Osteocyte (in vitro differentiated cells): ENCODE measurements at places on chromosomes 7 and 10. TPM values are rescaled to one million over a fixed set of nuclear protein-coding genes. Genes with fewer than 3 reads are reported as not detected.
A peak's percentile ranks its signal among the peaks of the same experiment; 100 is the strongest.

Gene OR13A1
- total RNA-seq: not detected in 2 replicates

GRCh38 chr7:45697576-45698136 lies 123.5 kb downstream of the ADCY1 start:
- H3K4me1 ChIP-seq: no peaks in the 10 kb centered on the region
- no peaks in the 10 kb centered on the region for H3K36me3 ChIP-seq
- peaks cover 15% of the 10 kb centered on the region for H3K27me3 ChIP-seq

GRCh38 chr7:149285603-149286002 lies 23.6 kb downstream of the ZNF783 start:
- no peaks in the 10 kb centered on the region for H3K27me3 ChIP-seq
- H3K36me3 ChIP-seq: peaks cover 14% of the 10 kb centered on the region
- H3K4me3 ChIP-seq: peak overlapping the region; percentile 91
- peak overlapping the region; percentile 81 for H3K27ac ChIP-seq

DNA sequence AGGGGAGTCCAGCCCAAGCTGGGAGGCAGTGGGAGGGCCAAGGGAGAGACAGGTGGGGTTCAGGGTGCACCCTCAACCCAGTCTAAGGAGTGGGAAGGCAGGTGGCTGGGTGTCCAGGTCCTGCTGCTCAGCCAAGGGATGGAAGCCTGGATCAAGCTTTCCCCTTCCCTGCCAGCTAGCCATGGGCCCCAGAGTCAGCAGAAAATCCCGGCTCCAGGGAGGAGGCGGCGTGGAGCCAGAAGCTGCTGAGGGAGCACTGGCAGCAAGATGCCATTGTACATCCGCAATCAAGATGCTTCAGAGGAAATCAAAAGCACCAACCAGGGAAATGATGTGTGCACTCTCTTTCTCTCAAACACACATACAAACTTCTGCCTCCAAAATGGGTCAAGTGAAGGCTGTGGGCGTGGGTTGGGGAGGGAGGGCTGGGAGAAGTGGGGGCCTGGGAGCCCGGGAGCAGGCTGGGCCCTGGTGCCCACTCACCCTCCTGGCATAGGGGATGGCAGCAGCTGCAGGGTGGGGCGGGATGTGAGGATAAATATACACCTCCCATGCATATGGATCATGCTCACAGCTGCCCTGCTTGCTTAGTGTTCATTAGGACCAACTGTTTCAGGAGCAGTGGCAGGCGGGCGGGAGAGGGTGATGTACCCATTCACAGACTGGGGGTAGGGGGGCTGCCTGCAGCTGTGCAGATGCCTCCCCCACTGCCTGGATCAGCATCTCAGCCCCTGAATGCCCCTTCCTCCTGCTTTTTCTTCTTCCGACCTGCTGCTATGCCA lies 24.2 kb downstream of the TRIM8 start:
- no peak overlapping the region for H3K4me3 ChIP-seq
- no peaks in the 10 kb centered on the region for H3K27me3 ChIP-seq
- H3K27ac ChIP-seq: no peak overlapping the region
- peaks cover 30% of the 10 kb centered on the region for H3K4me1 ChIP-seq

- no peaks in the 10 kb centered on the region for H3K36me3 ChIP-seq
- peak overlapping the region; percentile 72 for H3K27ac ChIP-seq
- peaks cover 18% of the 10 kb centered on the region for H3K4me1 ChIP-seq
- no peak overlapping the region for H3K4me3 ChIP-seq
Measured at GRCh38 chr7:471866-472639, 47.6 kb downstream of the PDGFA start.

GRCh38 chr10:74771054-74771453 lies 55.3 kb upstream of the KAT6B start:
- no peaks in the 10 kb centered on the region for H3K36me3 ChIP-seq
- no peak overlapping the region for H3K4me3 ChIP-seq
- no peak overlapping the region for H3K27ac ChIP-seq
- H3K4me1 ChIP-seq: no peaks in the 10 kb centered on the region

- no peak overlapping the region for H3K27ac ChIP-seq
- no peaks in the 10 kb centered on the region for H3K36me3 ChIP-seq
Measured at GRCh38 chr10:21052072-21052708, 155.1 kb upstream of the NEBL start.

Gene AMZ1
- total RNA-seq: 5.8 and 6.6 TPM in 2 replicates

DNA sequence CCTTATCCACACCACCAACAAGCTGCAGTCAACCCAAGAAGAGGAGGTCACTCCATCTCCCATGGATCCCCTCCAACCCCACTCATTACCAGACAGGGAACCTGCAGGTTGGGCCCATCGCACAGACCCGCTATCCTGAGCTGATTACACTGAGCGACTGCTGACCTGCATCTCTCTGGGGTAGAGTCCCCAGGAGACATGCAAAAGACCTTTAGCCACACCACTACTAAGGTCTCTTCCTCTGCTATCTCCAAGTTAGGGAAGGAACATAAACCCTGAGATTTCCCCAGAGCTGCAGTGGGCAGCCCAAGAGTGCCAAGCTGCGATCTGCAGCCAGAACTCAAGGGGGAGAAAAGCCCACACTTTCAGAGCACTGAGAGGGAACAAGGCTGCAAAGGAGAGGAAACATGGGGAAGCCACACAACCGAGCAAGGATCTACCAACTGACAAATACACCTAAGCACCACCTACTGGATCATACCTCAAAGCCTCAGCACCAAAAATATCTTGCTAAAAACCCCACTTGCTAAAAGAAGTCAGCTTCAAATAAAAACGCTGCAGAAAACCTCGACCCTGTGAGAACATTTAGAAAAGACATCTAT lies 298.2 kb downstream of the SORCS1 start:
- no peak overlapping the region for H3K27ac ChIP-seq
- no peak for DNase-seq
- no peaks in the 10 kb centered on the region for H3K4me1 ChIP-seq
- H3K27me3 ChIP-seq: no peaks in the 10 kb centered on the region
- H3K4me3 ChIP-seq: no peak overlapping the region

DNA sequence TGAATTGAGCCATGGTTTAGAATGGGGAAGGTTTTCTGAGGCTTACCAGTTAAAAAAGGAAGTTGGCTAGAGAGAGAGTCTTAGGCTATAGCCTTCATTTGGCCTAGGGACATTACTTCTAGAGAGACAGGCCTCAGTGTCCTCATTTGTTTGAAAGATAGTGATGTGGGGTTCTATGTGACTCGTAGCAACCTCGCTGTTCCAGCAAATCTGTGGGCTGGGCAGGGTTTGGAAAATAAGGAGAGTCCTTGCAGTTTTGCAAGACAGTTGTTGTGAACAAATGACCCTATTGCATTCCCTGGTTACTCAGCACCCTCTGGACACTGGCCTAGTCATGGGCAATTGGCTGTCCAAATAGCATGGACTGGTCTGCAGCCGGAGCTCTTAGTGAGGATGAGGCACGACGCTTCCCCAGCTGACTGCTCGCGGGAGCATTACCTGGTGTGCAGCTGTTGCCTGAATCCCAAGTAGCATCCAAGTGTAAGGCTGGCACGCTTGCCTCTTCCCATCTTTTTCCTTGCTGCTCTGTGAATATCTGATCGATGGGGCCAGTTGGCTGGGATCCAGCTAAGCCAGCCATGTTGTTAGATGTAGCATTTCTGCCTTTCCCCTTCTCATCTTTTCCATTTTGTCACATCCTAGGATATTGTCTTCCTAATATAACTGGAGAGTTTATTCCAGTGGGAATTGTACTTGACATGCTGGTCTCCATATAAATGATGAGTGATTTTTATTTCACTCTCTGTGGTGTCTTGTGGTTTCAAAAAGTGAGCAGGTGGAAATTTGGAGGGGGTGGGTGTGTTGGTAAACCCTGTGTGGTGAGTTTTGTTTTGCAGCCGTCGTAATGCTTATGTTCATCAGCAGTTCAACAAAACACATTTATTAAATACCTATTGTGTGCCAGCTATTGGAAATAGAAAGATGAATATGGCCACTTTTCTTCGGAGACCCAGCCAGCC lies 99.8 kb downstream of the SND1 start:
- no peak overlapping the region for H3K27ac ChIP-seq
- H3K27me3 ChIP-seq: no peaks in the 10 kb centered on the region
- no peak for DNase-seq
- peaks cover 11% of the 10 kb centered on the region for H3K36me3 ChIP-seq
- H3K4me3 ChIP-seq: no peak overlapping the region

DNA sequence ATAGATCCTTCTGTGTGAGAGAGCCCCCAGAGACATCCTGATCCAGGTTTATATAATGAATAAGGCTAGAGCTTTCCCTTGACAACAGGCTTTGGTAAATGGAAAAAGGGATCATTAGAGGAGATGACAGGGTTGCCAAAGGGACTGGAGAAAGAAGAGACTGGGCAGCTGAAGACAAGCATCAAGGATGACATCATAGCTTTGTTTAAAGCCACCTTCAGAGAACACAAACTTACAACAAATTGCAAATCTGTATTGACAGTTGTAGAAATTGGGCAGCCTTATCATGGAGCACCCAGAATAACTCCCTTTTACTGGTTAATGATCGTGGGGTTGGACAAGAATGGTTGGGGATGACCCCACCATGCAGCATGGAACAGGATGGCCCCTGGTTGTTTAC lies 3.7 kb upstream of the PLPP4 start:
- peaks cover 13% of the 10 kb centered on the region for H3K4me1 ChIP-seq
- no peaks in the 10 kb centered on the region for H3K36me3 ChIP-seq
- H3K27me3 ChIP-seq: peaks cover 34% of the 10 kb centered on the region
- H3K27ac ChIP-seq: no peak overlapping the region

Gene NMT2
- total RNA-seq: 15.0 and 17.4 TPM in 2 replicates

Gene HNRNPH3
- total RNA-seq: 84.7 and 97.2 TPM in 2 replicates

- H3K4me1 ChIP-seq: peaks cover 37% of the 10 kb centered on the region
- peak within 1 kb of the TSS; percentile 91 for H3K27ac ChIP-seq
- H3K27me3 ChIP-seq: no peaks in the 10 kb centered on the region
- no peaks in the 10 kb centered on the region for H3K36me3 ChIP-seq
- H3K4me3 ChIP-seq: peak within 1 kb of the TSS; percentile 95
Measured at GRCh38 chr7:116499168-116500077, at the start of gene CAV2. Gene CAV2 (plus strand): TSS chr7:116499738. CDS start chr7:116499782, 44 bp downstream.

- no peak for DNase-seq
- H3K27ac ChIP-seq: no peak overlapping the region
- H3K36me3 ChIP-seq: peaks cover 4% of the 10 kb centered on the region
- no peak overlapping the region for H3K4me3 ChIP-seq
- no peaks in the 10 kb centered on the region for H3K4me1 ChIP-seq
Measured at GRCh38 chr7:102456327-102456726, 8.3 kb downstream of the ALKBH4 start.

GRCh38 chr10:107094824-107095522 lies 69.5 kb downstream of the SORCS1 start:
- no peak overlapping the region for H3K27ac ChIP-seq
- DNase-seq: no peak
- H3K4me3 ChIP-seq: no peak overlapping the region
- no peaks in the 10 kb centered on the region for H3K36me3 ChIP-seq
- no peaks in the 10 kb centered on the region for H3K4me1 ChIP-seq

- no peak overlapping the region for H3K27ac ChIP-seq
- DNase-seq: no peak
- peaks cover 4% of the 10 kb centered on the region for H3K4me1 ChIP-seq
- peaks cover 50% of the 10 kb centered on the region for H3K27me3 ChIP-seq
- H3K36me3 ChIP-seq: no peaks in the 10 kb centered on the region
- H3K4me3 ChIP-seq: no peak overlapping the region
Measured at GRCh38 chr7:30743371-30744074, 8.4 kb upstream of the INMT start.

- no peak overlapping the region for H3K27ac ChIP-seq
- peaks cover 55% of the 10 kb centered on the region for H3K27me3 ChIP-seq
- H3K4me3 ChIP-seq: no peak overlapping the region
- H3K4me1 ChIP-seq: no peaks in the 10 kb centered on the region
- no peaks in the 10 kb centered on the region for H3K36me3 ChIP-seq
Measured at GRCh38 chr10:110160081-110160480, 47.3 kb upstream of the MXI1 start.

DNA sequence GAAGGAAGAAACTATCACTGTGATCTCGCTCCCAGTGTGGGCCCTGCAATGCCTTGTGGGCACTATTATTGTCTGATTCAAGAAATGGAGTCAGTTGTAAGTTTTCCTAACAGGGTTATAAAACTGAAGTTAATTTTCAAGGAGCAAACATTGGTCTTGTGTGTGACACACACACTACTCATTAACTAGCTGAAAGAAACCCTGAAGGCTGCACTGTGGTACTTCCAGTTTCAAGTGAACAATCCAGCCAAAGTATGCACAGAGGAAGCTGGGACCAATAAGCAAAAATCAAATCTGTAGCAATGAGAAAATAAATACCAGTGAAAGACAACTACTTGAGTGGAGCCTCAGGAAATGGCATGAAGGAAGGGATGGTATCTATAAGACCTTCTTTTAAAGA lies 506.6 kb upstream of the POT1 start:
- no peak for DNase-seq
- H3K27me3 ChIP-seq: no peaks in the 10 kb centered on the region
- no peak overlapping the region for H3K27ac ChIP-seq
- peaks cover 23% of the 10 kb centered on the region for H3K4me1 ChIP-seq
- no peak overlapping the region for H3K4me3 ChIP-seq

DNA sequence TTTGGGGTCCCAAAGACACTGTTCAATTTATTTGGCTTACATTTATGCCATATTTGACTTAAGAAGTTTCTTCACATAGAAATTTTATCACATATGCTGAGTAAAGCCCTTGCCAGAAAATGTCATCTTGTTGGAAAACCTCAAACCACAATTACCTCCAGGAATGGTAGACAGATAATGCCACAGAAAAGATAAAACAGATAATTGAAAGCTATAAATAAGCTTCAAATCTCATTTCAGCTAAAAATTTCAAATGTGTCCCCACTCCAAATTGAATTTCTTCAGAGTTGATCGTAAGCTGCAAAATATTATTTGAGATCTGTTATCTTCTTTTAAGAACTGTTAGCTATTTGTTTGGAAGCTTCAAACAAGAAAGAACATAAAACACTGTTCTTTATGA lies 176.4 kb upstream of the PTN start:
- no peak overlapping the region for H3K27ac ChIP-seq
- H3K4me3 ChIP-seq: no peak overlapping the region
- H3K4me1 ChIP-seq: peaks cover 8% of the 10 kb centered on the region

Gene PRPS1L1
- total RNA-seq: not detected in 2 replicates

Gene ZNF511
- 35.1 and 39.1 TPM in 2 replicates for total RNA-seq

DNA sequence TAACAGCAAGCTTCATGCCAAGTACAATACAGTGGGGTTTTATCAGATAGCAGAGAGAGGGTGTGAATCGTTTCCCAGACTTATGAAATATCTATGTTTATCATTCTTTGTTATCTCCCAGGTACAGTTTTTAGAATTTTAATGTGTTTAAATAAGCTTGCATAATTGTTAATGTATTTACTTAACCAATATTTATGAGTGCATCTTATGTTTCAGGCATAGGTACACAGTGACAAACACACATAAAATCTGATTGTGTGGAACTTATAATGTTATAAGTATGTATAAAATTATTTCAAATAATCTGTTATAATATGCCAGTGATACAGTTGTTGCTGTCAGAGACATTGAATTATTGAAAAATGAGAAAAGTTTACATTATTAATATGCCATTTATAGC lies 1011.4 kb upstream of the C7orf33 start:
- no peak overlapping the region for H3K27ac ChIP-seq
- no peak for DNase-seq
- H3K4me3 ChIP-seq: no peak overlapping the region
- H3K27me3 ChIP-seq: no peaks in the 10 kb centered on the region
- H3K4me1 ChIP-seq: no peaks in the 10 kb centered on the region
- no peaks in the 10 kb centered on the region for H3K36me3 ChIP-seq

Gene GPR158
- 0.19 and 0.24 TPM in 2 replicates for total RNA-seq
